PC-3 (cell line): ENCODE measurements at places on chromosomes 3 and 15. TPM values are rescaled to one million over a fixed set of nuclear protein-coding genes. Genes with fewer than 3 reads are reported as not detected.

GOLGA8M gene
- total RNA-seq = 0.51 TPM in 1 of 2 replicates, not detected in the other

MCF2L2 gene
- total RNA-seq = 3.6 and 3.9 TPM in 2 replicates

GOLGA6L10 gene
- 1.1 TPM in 1 of 2 replicates, not detected in the other for total RNA-seq

SAMD7 gene
- total RNA-seq = not detected in 2 replicates

SCG3 gene
- total RNA-seq = not detected in 2 replicates

PTX3 gene
- 24.4 and 27.3 TPM in 2 replicates for total RNA-seq

DNA sequence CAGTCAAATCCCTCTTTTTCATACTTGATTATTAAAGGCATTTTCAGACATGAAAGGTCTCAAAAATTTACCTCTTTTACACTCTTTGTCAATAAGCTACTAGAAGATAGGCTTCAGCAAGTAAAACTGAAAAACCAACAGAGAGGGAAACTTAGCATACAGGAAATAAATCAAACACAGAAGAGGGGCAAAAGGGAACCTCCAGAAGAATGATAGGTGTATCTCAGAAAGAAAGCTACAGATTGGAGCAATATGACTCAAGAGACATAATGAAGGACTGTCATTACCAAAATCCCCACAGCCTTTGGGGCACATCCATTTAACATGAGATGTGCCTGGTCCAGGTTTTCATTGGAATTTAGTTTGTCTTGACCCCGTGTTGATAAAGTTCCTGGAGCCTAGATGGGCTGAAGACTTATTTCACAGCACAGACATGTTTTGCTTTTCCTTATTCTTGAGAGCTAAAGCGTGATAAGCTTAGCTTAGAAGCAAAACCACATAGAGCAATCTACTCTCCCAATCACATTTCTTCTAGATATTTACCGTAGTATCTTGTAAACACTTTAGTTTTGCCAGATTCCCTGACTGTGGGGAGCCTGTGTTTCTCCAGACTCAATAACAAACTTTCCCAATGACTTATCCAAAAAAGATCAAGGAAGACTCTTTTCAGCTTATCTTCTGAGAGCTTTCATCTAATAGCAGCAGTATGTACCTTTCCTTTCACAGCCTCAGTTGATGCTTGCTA, 11.7 kb downstream of the LRRFIP2 start:
- no peak overlapping the region for H3K4me3 ChIP-seq
- DNase-seq = no peak
- H3K27ac ChIP-seq = no peak overlapping the region
- H3K36me3 ChIP-seq = peaks cover 6% of the 10 kb centered on the region; the same call in 1 of the 2 replicates
- H3K4me1 ChIP-seq = no peaks in the 10 kb centered on the region
- no peaks in the 10 kb centered on the region for H3K27me3 ChIP-seq

- H3K27ac ChIP-seq = peak overlapping the region; percentile 83
- no peak overlapping the region for H3K4me3 ChIP-seq
- peaks cover 22% of the 10 kb centered on the region for H3K4me1 ChIP-seq
- no peaks in the 10 kb centered on the region; the same call in 1 of the 2 replicates for H3K36me3 ChIP-seq
Observed at GRCh38 chr3:30578479-30578878, 27.9 kb upstream of the TGFBR2 start.

DNA sequence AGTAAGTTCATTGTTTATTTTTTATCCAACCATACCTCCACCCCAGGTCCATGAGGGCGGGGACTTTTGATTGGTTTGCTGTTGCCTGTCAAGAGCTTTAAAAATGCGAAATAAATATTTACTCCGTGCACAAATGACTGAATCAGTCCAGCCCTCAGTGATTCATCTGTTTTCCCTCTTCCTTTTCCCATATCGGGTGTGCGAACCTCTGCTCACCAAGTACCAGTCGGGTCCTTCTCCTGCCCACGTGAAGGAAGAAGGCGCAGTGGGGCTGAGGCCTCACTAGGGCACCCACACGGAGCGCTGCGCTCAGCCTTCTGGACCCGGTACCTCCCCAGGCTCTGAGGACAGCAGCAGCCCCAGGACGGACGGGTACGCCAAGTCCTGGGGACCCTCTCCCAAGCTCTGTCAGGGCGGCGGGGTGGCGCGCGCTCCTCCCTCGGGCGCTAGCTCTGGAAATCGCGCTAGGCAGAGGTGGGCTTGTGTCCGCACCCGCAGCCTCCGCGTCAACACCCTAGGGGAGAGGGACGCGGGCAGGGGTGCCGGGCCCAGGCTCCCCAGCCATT, 70.5 kb upstream of the EPHB3 start:
- peaks cover 63% of the 10 kb centered on the region for H3K27me3 ChIP-seq
- no peak overlapping the region for H3K4me3 ChIP-seq
- peak; percentile 81 for DNase-seq
- H3K4me1 ChIP-seq = peaks cover 12% of the 10 kb centered on the region

GRCh38 chr15:90412356-90413194, 24.5 kb downstream of the IQGAP1 start:
- DNase-seq = peak; percentile 82
- H3K27ac ChIP-seq = peak overlapping the region; percentile 65
- peak overlapping the region; percentile 32; the same call in 1 of the 2 replicates for H3K4me3 ChIP-seq
- no peaks in the 10 kb centered on the region for H3K36me3 ChIP-seq
- no peaks in the 10 kb centered on the region for H3K27me3 ChIP-seq
- peaks cover 40% of the 10 kb centered on the region for H3K4me1 ChIP-seq

GRCh38 chr3:161103776-161104385, 1.3 kb downstream of the B3GALNT1 start:
- H3K27ac ChIP-seq = peak overlapping the region; percentile 55
- H3K4me3 ChIP-seq = peak overlapping the region; percentile 89
- peaks cover 63% of the 10 kb centered on the region for H3K4me1 ChIP-seq
- no peak for DNase-seq

- peaks cover 21% of the 10 kb centered on the region for H3K27me3 ChIP-seq
- no peak overlapping the region for H3K27ac ChIP-seq
- no peaks in the 10 kb centered on the region for H3K36me3 ChIP-seq
- no peak for DNase-seq
Observed at GRCh38 chr3:40745381-40746106, 220.8 kb downstream of the ZNF621 start.

DNA sequence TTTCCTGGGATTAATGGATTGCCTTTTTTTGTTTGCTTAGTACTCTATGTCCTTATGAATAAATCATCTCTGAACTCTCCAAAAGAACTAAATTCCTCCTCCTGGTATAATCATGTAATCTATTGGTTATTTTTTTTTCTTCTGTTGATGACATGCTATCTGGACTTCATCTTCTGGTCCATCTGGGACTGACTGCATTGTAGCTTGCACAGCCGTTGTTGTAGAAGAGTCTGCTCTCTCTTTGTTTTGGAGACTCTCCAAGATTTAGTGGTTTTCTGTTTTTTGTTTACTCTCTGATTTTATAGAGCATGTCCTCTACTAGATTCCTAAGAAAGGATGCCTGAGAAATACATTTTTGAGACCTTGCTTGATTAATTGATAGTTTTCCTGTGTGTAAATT, 19.1 kb downstream of the IREB2 start:
- H3K27me3 ChIP-seq = no peaks in the 10 kb centered on the region
- H3K4me3 ChIP-seq = no peak overlapping the region
- peaks cover 30% of the 10 kb centered on the region for H3K4me1 ChIP-seq

GRCh38 chr3:197736010-197736490, 654 bp downstream of the RUBCN start:
- H3K4me1 ChIP-seq = peaks cover 18% of the 10 kb centered on the region
- no peaks in the 10 kb centered on the region for H3K27me3 ChIP-seq
- no peaks in the 10 kb centered on the region for H3K36me3 ChIP-seq
- peak overlapping the region; percentile 97 for H3K4me3 ChIP-seq
- no peak for DNase-seq
- H3K27ac ChIP-seq = peak overlapping the region; percentile 7; the same call in 1 of the 2 replicates

DNA sequence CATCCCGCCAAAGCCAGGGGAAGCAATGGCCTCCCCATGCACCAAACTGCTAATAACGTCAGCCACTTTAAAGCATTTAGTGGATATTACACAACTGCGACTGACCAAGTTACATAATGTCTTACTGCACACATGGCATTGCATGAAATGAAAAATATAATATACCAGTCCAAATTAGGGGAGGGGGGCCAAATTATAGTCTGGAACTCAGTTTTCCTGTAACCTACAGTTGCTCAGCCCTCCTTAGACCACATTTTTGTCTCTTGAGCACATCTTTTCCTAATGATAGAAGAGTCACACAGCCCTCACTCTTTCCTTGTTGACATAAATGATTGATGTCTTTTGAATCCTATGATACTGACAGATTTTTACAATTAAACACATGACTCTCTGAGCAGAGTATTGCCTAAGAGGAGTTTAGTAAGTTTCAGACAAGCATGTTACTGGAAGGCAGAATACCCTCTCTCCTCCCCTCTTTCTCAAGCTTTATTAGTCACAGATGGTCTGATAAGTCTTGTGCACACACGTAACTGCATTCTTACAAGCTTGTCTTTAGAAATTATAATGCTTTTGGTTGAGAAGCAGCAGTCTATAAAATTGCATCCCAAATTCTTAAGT, 1.1 kb upstream of the PLD1 start:
- H3K4me3 ChIP-seq = peak overlapping the region; percentile 78; the same call in 1 of the 2 replicates
- no peaks in the 10 kb centered on the region for H3K27me3 ChIP-seq
- H3K36me3 ChIP-seq = no peaks in the 10 kb centered on the region
- H3K27ac ChIP-seq = peak overlapping the region; percentile 90
- H3K4me1 ChIP-seq = peaks cover 43% of the 10 kb centered on the region

- no peak for DNase-seq
- H3K4me3 ChIP-seq = no peak overlapping the region
Observed at GRCh38 chr15:79433276-79433990, 1.3 kb downstream of the MINAR1 start.

DNA sequence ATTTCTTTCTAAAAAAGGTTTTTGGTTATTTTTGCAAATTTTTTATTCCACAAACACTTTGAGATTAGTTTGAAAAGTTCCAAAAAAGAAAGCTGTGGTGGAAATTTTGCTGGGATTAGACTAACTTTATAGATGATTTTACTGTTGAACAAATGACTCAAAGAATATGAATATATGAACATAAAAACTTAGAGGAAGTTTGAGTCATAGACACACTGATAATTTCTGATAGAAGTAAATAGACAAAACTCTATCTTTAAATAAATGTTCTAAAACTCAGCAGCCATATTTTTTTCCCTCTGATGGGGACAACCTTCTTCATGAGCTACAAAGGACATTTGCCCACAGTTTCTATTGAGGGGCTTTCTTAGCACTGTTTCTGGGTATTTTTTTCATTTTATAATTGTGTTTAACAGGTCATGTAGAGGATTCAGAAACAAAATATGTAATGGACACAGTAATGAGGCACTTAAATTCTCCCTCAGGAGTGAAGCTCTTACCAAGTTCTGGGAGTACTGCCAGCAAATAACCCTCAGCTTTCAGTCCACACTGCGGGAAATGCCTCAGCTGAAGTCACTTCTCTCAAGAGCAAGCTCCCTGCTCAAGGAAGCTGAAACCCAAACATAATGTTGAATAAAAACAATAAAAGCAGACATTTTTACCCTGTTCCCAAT, 157.6 kb downstream of the NFKBIZ start:
- no peaks in the 10 kb centered on the region for H3K36me3 ChIP-seq
- no peaks in the 10 kb centered on the region for H3K27me3 ChIP-seq
- H3K4me1 ChIP-seq = peaks cover 26% of the 10 kb centered on the region
- peak overlapping the region; percentile 92 for H3K27ac ChIP-seq

DNA sequence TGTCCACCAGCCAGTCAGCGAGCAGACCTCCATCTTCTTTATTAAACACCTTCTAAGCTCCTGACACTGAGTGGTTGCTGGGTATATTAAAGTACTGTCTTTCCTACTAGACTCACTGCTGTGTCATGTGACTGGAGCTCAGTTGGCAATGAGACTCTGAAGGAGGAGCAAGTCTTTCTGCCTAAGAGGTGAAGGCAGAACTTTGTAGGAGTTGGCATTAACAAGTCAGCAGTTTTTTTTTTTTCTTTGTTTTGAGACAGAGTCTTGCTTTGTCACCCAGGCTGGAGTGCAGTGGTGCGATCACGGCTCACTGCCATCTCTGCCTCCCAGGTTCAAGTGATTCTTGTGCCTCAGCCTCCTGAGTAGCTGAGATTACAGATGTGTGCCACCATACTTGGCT, 62.2 kb downstream of the ABHD5 start:
- H3K36me3 ChIP-seq = no peaks in the 10 kb centered on the region
- no peak overlapping the region for H3K27ac ChIP-seq
- DNase-seq = no peak
- H3K4me3 ChIP-seq = no peak overlapping the region
- no peaks in the 10 kb centered on the region for H3K27me3 ChIP-seq

GRCh38 chr3:55524565-55525244, 37.6 kb upstream of the WNT5A start:
- no peaks in the 10 kb centered on the region for H3K36me3 ChIP-seq
- DNase-seq = peak; percentile 95
- peak overlapping the region; percentile 34 for H3K4me3 ChIP-seq
- H3K27me3 ChIP-seq = no peaks in the 10 kb centered on the region
- H3K4me1 ChIP-seq = peaks cover 39% of the 10 kb centered on the region

GRCh38 chr3:123713211-123713610, 128.4 kb upstream of the HACD2 start:
- no peak for DNase-seq
- H3K4me3 ChIP-seq = no peak overlapping the region
- H3K4me1 ChIP-seq = no peaks in the 10 kb centered on the region
- H3K27me3 ChIP-seq = no peaks in the 10 kb centered on the region
- H3K27ac ChIP-seq = no peak overlapping the region

GRCh38 chr15:46703020-46703861, 1014.1 kb upstream of the SEMA6D start:
- H3K4me1 ChIP-seq = no peaks in the 10 kb centered on the region
- no peaks in the 10 kb centered on the region for H3K27me3 ChIP-seq
- no peak overlapping the region for H3K27ac ChIP-seq
- DNase-seq = no peak

DNA sequence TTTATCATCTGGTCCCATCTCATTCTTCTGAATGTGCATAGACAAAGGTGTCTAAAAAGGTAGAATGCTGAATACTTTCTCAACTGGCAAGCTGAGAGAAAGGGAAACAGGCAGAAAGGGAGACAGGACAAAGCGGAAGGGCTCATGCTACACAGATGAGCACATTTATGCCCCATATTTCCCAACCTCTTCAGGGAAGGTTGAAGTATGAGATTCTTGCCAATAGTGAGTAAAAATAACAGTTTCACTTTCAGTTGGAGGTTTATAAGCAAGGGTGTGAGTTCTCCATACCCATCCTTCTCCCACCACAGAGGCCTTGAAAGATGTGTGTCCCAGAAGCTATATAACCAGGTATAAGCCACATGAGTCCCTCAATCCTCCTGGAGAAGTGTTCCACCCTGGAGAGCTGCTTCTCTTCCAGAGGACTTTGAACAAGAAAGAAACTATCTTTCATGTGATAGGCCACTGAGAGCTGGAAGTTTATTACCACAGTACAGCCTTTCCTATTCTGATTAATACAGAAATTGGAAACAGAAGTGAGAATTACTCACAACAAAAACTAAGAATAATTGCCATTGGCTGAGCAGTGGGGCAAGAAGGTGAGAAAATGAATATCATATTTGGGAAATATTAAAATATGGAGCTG, 709.4 kb upstream of the NR2F2 start:
- no peaks in the 10 kb centered on the region for H3K27me3 ChIP-seq
- no peaks in the 10 kb centered on the region for H3K4me1 ChIP-seq
- no peak overlapping the region for H3K4me3 ChIP-seq
- no peak for DNase-seq

GRCh38 chr15:64987136-64987535, 2.6 kb downstream of the SPG21 start:
- H3K4me3 ChIP-seq = no peak overlapping the region
- no peak overlapping the region for H3K27ac ChIP-seq
- H3K36me3 ChIP-seq = no peaks in the 10 kb centered on the region
- no peaks in the 10 kb centered on the region for H3K27me3 ChIP-seq

GRCh38 chr3:107064405-107065060, 312.7 kb upstream of the CCDC54 start:
- DNase-seq = peak; percentile 91
- no peak overlapping the region for H3K27ac ChIP-seq
- H3K4me1 ChIP-seq = peaks cover 16% of the 10 kb centered on the region
- no peaks in the 10 kb centered on the region for H3K27me3 ChIP-seq

GRCh38 chr3:30893678-30894325, 659 bp downstream of the GADL1 start:
- peak; percentile 11 for DNase-seq
- peak overlapping the region; percentile 79 for H3K4me3 ChIP-seq
